Activated CD8-positive, alpha-beta memory T cell treated with anti-CD3 and anti-CD28 coated beads, Interleukin-2, amount 10 ng/mL, durations not matched to agents 7 days and 5 days (primary cell): ENCODE measurements at places on chromosomes 2 and 18. TPM values are rescaled to one million over a fixed set of nuclear protein-coding genes. Genes with fewer than 3 reads are reported as not detected.

GRCh38 chr2:191222952-191223351, 22.3 kb upstream of the MYO1B start:
- peaks cover 23% of the 10 kb centered on the region for H3K4me1 ChIP-seq
- no peaks in the 10 kb centered on the region for H3K36me3 ChIP-seq
- DNase-seq, result no peak

The LBX2 gene
- 1.3 TPM for total RNA-seq

The MORN2 gene
- total RNA-seq, result 0.96 TPM

The EVX2 gene
- total RNA-seq, result not detected

DNA sequence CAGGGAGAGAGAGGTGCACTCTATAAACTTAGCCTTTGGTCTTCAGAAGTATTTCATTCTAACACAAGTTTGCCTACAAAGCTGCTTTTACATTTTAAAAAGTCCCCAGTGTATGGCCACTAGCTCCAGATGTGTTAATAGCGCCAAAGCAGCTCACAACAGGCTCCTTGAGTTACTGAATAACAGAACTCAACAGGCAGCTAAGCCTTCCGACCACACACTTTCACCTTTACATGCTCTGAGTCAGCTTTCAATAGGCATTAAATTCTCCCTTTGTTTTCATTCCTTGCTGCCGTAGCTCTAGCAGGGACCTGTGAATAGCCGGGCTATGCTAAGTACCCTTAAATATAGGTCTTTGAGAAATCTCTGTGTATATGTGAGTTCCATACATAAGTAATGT, 262.8 kb upstream of the PARD3B start:
- H3K36me3 ChIP-seq, result no peaks in the 10 kb centered on the region
- DNase-seq, result no peak
- H3K27ac ChIP-seq, result no peak overlapping the region
- H3K27me3 ChIP-seq, result peaks cover 28% of the 10 kb centered on the region
- no peak overlapping the region for H3K4me3 ChIP-seq

The SLC38A11 gene
- total RNA-seq, result not detected

The AQP4 gene
- not detected for total RNA-seq

The FEV gene
- not detected for total RNA-seq

GRCh38 chr2:30865892-30866681, 58.8 kb upstream of the CAPN13 start:
- peaks cover 6% of the 10 kb centered on the region for H3K27me3 ChIP-seq
- no peaks in the 10 kb centered on the region for H3K36me3 ChIP-seq
- no peak overlapping the region for H3K4me3 ChIP-seq
- DNase-seq, result no peak
- no peak overlapping the region for H3K27ac ChIP-seq

GRCh38 chr2:80348078-80348477, 43.5 kb upstream of the LRRTM1 start:
- no peak for DNase-seq
- H3K36me3 ChIP-seq, result no peaks in the 10 kb centered on the region
- H3K4me3 ChIP-seq, result no peak overlapping the region
- no peak overlapping the region for H3K27ac ChIP-seq
- no peaks in the 10 kb centered on the region for H3K4me1 ChIP-seq
- H3K27me3 ChIP-seq, result no peaks in the 10 kb centered on the region

DNA sequence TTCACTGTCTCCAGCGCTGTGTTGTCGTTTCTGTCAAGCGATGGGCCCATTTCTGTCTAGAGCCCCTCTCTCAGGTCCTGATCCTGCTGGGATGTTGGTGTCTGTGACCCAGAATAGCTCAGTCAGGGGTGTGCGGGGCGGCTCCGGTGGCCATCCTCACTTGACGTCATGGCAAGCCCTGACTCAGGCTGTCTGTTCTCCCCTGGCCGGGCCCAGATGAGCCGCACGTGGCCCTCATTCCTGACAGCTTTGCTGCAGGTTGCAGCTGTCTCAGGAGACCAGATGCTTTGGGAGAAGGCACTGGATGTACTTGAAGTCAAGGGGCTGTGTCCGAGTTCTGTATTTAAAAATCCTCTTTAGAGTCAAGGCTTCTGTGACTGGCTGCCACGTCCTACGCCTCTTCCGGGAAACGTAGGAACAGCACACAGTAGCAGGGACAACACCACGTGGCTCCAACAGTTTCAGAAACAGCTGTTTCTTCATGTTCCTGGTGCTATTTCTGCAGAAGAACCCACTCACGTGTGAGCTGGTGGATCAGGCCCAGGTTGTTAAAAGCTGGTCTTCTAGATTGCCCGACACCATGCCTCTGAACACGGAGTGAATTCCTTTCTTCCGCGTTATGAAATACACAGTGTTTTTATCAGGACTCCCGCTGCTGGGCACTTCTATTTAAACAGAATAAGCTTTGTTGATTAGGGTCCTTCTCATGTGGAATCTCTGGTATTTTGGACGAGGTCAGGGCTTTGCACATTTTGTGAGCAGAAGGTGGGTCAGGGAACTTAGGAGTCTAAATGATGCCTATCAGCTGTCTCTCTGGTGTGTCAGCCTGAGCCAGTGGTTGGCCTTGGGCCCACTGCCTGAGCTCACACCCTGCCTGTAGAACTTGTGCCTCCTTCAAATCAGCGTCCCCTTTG, 28.3 kb upstream of the NTSR2 start:
- no peaks in the 10 kb centered on the region for H3K4me1 ChIP-seq
- no peaks in the 10 kb centered on the region for H3K36me3 ChIP-seq
- no peak for DNase-seq
- no peak overlapping the region for H3K27ac ChIP-seq
- H3K27me3 ChIP-seq, result no peaks in the 10 kb centered on the region
- H3K4me3 ChIP-seq, result no peak overlapping the region

- H3K4me1 ChIP-seq, result no peaks in the 10 kb centered on the region
- no peaks in the 10 kb centered on the region for H3K27me3 ChIP-seq
- no peak for DNase-seq
- no peaks in the 10 kb centered on the region for H3K36me3 ChIP-seq
- no peak overlapping the region for H3K4me3 ChIP-seq
Measured at GRCh38 chr2:182367401-182367800, 59.4 kb downstream of the PDE1A start.

The CNDP1 gene
- not detected for total RNA-seq

The ST6GAL2 gene
- total RNA-seq, result not detected

DNA sequence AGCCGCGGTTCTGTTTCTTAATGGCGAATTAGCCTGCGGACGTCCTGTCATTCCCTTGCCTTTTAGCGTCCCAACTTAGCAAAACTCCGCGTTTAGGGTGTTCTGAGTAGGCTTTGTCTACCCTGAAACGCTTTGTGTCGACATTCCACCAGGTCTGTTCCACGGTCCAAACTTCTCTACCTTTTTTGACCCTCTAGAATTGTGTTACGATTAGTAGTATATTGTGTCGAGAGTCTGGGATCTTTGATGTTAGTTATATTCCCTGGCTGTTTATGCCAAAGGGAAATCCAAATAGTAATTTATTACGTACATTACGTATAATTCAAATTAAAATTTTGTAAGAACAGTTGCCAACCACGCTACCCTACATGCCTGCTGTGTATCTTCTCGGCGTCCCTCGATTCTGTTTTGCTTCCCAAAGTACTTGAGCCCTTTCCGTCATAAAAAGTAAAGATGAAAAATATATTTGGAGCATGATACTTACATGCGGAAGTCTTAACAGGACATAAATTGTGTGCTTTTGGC, 495 bp upstream of the TTC32 start:
- peak overlapping the region; percentile 85 for H3K4me3 ChIP-seq
- peaks cover 25% of the 10 kb centered on the region for H3K36me3 ChIP-seq
- no peak for DNase-seq

GRCh38 chr2:26193578-26194231, 20.8 kb downstream of the GAREM2 start:
- H3K4me1 ChIP-seq, result no peaks in the 10 kb centered on the region
- H3K27ac ChIP-seq, result no peak overlapping the region
- no peak overlapping the region for H3K4me3 ChIP-seq
- no peaks in the 10 kb centered on the region for H3K27me3 ChIP-seq
- H3K36me3 ChIP-seq, result peaks cover 39% of the 10 kb centered on the region

DNA sequence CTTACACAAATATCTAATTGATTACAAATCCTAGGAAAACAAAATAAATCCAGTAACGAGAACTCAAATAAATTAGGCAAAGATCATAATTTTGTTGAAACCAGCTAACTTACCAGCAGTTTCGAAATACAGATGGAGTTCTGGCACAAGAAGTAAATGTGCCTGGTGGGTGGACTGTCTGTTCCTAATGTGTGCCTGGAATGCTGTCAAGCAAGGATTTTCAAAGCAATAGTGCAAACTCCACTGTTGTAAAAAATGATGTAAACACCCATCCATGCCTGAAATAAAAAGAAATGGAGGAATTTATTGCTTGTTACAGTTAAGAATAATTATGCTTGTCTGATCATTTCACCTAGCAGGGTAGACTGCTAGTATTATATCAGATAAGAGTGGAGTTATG, 423.9 kb upstream of the MAP2 start:
- no peak overlapping the region for H3K4me3 ChIP-seq
- H3K27ac ChIP-seq, result no peak overlapping the region
- H3K36me3 ChIP-seq, result no peaks in the 10 kb centered on the region
- no peak for DNase-seq
- H3K27me3 ChIP-seq, result no peaks in the 10 kb centered on the region

- H3K4me3 ChIP-seq, result no peak overlapping the region
- no peaks in the 10 kb centered on the region for H3K36me3 ChIP-seq
- H3K27ac ChIP-seq, result no peak overlapping the region
- no peak for DNase-seq
- H3K4me1 ChIP-seq, result peaks cover 1% of the 10 kb centered on the region
- H3K27me3 ChIP-seq, result peaks cover 10% of the 10 kb centered on the region
Measured at GRCh38 chr2:42897358-42897757, 105.0 kb upstream of the HAAO start.

The NEB gene
- total RNA-seq, result 0.12 TPM

The COMMD1 gene
- 27.4 TPM for total RNA-seq

DNA sequence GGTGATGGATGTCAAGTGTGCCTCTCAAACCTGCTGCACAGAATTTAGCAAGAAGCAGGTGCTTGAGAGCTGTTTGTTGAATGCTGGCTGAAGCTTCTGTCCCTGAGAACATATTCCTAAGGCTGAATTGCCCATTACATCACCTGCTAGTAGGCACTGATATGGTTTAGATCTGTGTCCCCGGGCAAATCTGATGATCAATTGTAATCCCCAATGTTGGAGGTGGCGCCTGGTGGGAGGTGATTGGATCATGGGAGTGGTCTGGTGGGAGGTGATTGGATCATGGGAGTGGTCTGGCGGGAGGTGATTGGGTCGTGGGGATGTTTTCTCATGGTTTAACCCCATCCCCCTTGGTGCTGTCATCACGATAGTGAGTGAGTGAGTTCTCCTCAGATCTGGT, 128.0 kb downstream of the HRH4 start:
- no peaks in the 10 kb centered on the region for H3K36me3 ChIP-seq
- DNase-seq, result no peak
- no peaks in the 10 kb centered on the region for H3K27me3 ChIP-seq
- H3K27ac ChIP-seq, result no peak overlapping the region

GRCh38 chr2:9772035-9772998, 71.0 kb upstream of the TAF1B start:
- no peaks in the 10 kb centered on the region for H3K36me3 ChIP-seq
- no peaks in the 10 kb centered on the region for H3K27me3 ChIP-seq
- no peak for DNase-seq
- peaks cover 16% of the 10 kb centered on the region for H3K4me1 ChIP-seq
- no peak overlapping the region for H3K27ac ChIP-seq
- no peak overlapping the region for H3K4me3 ChIP-seq

The CLEC4F gene
- total RNA-seq, result not detected

GRCh38 chr2:49021271-49021670, 133.0 kb downstream of the FSHR start:
- no peaks in the 10 kb centered on the region for H3K36me3 ChIP-seq
- H3K4me1 ChIP-seq, result no peaks in the 10 kb centered on the region
- DNase-seq, result no peak
- H3K27ac ChIP-seq, result no peak overlapping the region
- H3K27me3 ChIP-seq, result no peaks in the 10 kb centered on the region

- no peaks in the 10 kb centered on the region for H3K4me1 ChIP-seq
- DNase-seq, result no peak
- H3K4me3 ChIP-seq, result no peak overlapping the region
Measured at GRCh38 chr2:26550276-26551015, 72.5 kb upstream of the OTOF start.

The POTEJ gene
- total RNA-seq, result not detected

DNA sequence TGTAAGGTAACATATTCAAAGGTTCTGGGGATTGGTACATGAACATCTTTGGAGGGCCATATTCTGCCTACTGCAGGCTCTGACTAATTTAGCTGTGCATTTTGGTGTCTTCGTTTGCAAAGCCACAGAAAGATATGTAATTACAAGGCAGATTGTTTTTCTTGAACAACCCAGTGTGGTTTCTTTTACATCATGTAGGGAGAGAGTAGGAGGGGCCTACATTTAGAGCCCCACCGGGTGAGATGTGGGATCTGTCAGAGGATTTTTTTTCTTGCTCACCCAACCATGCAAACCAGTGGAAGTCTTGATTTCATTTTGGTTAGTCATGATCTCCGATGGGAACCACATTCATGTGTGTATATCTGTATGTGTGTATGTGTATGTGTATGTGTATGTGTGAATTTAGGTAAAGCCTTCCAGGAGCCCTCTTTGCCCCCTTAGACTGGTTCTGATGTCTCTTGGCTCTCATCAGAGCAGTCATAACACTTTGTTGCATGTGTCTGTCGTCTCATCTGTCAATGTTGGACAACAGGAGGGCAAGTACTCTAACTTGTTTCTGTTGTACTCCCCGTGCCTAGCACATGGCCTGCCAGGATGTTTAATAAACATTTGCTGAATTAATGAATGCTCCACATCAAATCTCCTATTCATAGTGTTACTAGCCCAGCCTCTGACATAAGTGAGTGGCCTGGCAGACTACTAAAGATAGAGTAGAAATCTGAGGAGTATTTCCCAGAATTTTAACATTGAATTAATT, 239.9 kb downstream of the MTX2 start:
- peak; percentile 59 for DNase-seq
- H3K36me3 ChIP-seq, result peaks cover 3% of the 10 kb centered on the region
- peaks cover 17% of the 10 kb centered on the region for H3K27me3 ChIP-seq
- H3K4me1 ChIP-seq, result peaks cover 24% of the 10 kb centered on the region
- no peak overlapping the region for H3K4me3 ChIP-seq

GRCh38 chr2:46887028-46887885, 28.3 kb downstream of the MCFD2 start:
- H3K27ac ChIP-seq, result no peak overlapping the region
- H3K36me3 ChIP-seq, result no peaks in the 10 kb centered on the region

The POTEC gene
- total RNA-seq, result not detected

DNA sequence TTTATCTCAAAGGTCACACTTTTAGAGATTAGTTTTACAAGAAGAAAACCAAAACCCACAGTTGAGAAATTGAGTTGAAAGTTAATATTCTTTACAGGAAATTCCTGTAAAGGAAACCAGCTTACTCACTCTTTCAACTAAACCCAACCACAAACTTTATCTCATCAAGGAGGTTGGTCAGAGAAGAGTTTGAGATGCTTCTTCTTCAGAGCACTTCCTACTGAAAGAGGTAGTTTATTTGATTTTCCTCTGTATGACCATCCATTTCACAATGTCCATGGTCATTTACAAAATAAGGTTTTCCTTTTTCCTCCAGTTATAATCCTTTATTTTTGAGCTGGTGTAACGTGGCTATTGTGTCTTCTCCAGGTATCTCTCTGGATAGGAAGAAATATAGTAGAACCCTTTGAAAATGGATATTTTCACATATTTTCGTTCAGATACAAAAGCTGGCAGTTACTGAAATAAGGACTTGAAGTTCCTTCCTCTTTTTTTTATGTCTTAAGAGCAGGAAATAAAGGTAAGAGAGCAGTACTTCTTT, 4.5 kb upstream of the IL18RAP start:
- peak overlapping the region; percentile 86 for H3K27ac ChIP-seq
- H3K27me3 ChIP-seq, result no peaks in the 10 kb centered on the region
- peaks cover 70% of the 10 kb centered on the region for H3K36me3 ChIP-seq

- H3K36me3 ChIP-seq, result no peaks in the 10 kb centered on the region
- no peak overlapping the region for H3K27ac ChIP-seq
- no peak for DNase-seq
- H3K4me1 ChIP-seq, result no peaks in the 10 kb centered on the region
- no peak overlapping the region for H3K4me3 ChIP-seq
Measured at GRCh38 chr2:101052147-101052546, 50.1 kb downstream of the RPL31 start.
